ENCODE measurements at places on chromosomes 7 and 10. TPM values are rescaled to one million over a fixed set of nuclear protein-coding genes. Genes with fewer than 3 reads are reported as not detected.
A peak's percentile ranks its signal among the peaks of the same experiment; 100 is the strongest.

DNA sequence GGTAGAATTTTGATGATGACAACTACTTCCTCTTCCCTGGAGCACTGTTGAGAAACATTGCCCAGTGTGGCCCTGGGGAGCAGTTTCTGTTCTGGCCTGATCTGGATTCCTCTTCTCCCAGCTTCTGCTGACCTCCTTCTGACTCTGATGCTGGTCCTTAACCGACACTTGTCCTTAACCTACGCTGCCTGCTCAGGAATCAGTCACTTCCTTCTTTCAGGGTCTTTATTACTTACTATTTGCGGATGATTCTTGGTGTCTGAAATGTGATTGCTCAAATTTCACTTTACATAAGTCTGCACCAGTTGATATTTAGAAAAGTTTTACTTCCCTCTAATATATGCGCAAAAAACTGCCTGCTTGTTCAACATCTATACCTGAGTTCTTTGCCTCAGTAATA lies 164.1 kb downstream of the PTEN start:
- no peak for DNase-seq

- no peak for DNase-seq
Observed at GRCh38 chr7:20279979-20280378, 50.7 kb upstream of the ITGB8 start.

DNA sequence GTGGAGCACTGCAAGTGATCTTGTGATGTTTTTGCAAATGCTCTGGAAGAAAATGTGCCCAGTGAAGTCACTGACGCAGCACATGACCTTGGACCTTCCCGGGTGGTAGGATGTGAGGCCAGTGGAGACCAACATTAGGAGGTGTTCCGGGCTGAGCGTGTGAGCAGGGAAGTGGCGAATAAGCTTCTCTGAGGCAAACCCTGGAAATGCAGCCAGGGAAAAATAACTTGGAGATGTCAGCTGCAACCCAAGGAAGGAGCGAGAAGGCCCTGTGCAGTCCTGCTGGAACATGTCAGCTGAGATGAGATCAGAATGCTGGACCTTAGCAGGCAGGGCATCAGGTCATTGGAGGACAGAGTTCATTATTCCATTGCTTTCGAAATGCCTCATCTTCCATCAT lies 18.6 kb upstream of the SDK1 start:
- no peak for DNase-seq

- peak; percentile 59 for DNase-seq
Observed at GRCh38 chr7:14021069-14021468, 31.6 kb upstream of the ETV1 start.

DNA sequence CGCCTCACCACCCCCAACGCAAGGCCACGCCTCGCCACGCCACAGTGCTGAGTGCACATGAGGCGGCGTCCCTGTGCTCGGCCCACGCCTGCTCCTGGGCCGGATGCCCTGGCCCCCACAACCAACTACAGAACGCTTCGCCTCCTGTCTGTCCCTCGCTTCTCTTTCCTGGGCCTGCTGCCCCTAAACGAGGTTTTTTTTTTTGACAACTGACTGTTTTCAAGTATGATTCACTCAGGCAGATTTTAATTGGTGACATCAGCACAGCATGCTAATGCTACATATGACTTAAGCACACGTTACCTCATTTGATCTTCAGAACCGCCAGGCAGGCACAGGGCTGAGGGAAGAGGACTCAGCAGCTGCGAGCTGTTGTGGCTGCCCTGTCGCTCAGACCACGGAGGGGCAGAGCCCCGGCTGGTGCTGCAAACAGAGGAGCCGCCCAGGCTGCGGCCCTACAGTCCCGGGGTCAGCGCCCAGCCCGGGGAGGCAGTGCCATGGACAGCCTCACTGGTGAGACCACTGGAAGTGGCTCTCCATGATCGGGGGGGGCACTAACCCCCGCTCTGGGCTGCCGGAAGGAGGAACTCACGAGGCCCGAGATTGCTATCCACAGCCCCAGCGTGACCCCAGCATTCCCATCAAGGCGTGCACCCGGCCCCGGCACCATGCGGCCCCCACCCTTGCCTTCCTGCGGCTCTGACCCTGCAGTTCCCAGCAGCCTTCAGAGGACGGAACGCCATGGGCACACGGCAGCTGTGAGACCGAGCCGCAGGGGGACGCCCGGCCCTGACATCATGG lies 212.8 kb downstream of the MAD1L1 start:
- DNase-seq: peak; percentile 92

DNA sequence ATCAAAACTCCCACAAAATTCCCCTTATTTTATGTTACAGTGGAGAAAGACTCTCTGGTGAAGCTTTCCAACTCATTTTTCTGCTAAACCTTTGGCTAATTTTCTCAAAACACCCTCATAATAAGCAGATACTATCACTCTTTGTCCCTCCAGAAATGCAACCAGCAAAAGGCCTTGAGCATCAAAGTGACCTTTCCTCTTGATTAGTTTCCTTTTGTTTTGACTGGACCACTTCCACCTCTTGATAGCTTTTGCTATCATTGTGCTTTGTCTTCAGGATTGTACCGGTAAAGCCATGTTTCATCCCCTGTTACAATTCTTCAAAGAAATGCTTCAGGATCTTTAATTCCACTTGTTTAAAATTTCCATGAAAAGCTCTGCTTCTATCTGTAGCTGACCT lies 115.1 kb upstream of the SLC13A1 start:
- no peak for DNase-seq

DNA sequence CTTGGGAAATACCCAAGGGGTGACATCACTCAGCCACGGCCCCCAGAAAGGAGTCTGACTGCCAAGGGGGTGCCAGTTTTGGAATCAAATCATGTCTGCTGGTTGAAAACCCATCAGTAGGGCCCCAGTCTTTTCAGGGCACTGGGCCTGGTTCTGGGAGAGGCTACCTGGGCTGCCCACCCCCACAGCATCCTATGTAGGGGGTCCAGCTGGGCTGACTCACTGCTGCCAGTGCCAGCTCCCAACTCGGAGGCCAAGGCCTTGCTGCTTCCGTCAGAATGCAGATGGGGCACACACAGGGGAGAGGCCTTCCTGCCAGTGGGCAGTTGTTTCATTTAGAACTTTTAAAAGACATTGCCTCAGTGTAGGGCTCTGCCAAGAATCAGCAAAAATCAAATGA lies 39.5 kb upstream of the DMBT1 start:
- peak; percentile 13 for DNase-seq

DNA sequence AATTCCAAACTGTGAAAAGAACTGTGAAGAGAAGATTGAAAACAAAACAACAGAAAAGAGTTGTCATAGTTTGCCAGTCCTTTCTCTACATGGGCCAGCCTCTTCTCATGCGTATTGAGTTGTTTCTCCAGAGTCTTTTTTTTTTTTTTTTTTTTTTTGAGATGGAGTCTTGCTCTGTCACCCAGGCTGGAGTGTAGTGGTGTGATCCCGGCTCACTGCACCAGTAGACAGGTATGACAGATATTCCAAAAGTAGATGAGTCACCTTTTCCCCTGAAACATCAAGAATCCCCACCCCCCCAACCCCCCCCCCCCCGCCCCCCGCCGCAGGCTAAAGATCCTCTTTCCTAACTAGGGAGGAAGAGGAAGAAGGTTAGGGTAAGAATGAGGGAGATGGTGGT lies 15.6 kb upstream of the KMT2C start:
- DNase-seq: no peak

Gene FAM25G
- total RNA-seq: not detected

Gene UCN3
- total RNA-seq: not detected
